CD4-positive, alpha-beta T cell treated with Interferon alpha-2 for 1 hour (primary cell): ENCODE measurements at places on chromosomes 1 and 21.

- DNase-seq: no peak
These were observed 30.7 kb upstream of the WASF2 start for GRCh38 chr1:27520651-27521050.

- DNase-seq: no peak
These were observed 168.9 kb upstream of the HMCN1 start for GRCh38 chr1:185565302-185565701.

- DNase-seq: no peak
These were observed 15.1 kb downstream of the MIIP start for GRCh38 chr1:12034381-12034801.

- no peak for DNase-seq
These were observed 133.1 kb downstream of the TNNI3K start for GRCh38 chr1:74368335-74368734.

DNA sequence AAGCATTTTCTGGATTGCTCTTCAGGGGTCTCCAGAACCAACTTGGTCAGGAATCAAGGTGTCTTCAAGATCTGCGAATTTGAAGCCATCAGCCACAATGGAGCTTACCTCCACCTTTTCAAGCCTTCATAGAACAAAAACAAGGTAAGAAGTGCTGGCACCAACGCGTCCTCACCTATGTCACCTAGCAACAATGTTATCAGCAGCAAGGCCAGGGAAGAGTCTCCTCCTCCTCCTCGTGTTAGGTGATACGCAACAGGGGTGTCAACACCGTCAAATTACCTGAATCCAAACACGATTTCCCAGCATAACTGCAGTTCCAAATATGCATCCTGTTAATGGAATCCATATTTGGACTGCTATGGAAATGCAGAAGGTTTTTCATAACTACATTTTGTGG lies 4.1 kb upstream of the TIAM1 start:
- DNase-seq: no peak

DNA sequence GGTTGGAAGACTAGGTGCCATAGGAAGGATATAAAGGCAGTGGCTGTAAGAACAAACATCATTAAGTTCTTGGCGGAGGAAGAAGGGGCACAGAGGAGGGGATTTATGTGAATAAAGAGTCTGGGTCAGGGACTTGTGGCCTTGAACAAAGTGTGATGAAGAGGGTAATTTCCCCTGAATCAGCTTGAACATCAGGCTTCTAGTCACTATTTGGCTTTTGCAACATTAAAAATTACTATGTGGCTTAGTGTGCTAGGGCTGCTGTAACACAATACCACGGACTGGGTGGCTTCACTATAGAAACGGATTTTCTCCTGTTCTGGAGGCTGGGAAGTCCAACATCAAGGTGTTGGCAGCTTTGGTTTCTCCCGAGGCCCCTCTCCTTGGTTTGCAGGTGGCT lies 70.5 kb upstream of the CNIH3 start:
- no peak for DNase-seq

DNA sequence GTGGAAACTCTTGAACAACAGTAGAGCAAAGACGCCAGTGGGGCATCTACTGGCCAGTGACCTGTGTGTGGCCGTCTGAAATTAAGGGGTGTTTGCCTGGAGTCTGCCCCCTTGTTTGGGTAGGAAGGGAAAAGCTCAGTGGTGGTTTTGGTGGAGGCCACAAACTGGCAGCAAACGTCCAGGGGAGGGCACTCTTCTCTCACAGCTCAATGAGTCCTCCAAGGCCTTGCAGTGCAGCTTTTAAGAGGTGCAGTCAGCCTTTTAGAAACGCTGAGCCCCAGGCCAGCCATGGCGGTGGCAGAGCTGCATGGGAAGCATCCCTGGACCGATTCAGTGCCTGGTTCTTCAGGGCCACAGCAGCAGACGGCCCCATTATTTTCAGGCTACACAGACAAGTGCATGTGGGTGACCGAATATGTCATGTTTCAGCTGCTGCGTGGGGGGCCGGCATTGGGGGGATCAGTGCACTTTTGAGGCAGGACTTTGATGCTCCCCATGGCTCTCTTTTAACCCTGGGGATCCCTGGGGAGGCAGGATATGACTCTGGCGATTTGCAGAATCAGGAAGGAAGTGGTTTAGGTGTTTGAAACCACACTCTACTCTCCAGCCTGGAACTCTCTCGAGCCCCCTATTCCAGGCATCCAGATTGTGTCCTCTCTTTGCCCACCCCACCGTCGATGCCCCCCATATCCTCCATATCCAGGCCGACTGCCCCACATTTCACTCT lies 414.0 kb downstream of the PRDM2 start:
- DNase-seq: no peak

DNA sequence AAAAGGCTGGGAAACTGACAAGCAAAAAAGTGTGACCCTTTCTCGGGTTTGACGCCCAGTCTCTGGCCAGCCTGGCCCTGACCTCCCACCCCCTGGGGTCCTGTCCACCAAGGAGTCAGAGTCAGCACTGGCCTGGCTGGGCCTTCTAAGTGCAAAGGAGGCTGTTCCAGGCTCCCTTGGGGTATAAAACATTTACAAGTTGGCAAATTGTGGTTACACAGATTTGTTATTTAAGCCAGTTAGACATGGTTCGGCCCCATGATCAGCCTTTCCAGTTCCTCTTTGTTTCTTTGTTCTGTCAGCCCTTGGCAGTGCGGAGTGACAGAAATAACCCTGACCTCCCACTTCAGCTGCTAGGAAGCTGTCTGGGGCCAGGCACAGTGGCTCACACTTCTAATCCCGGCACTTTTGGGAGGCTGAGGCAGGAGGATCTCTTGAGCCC lies 161.6 kb upstream of the RAB4A start:
- DNase-seq: no peak

GRCh38 chr1:172308577-172308976 lies 111.9 kb upstream of the C1orf105 start:
- DNase-seq: no peak

DNA sequence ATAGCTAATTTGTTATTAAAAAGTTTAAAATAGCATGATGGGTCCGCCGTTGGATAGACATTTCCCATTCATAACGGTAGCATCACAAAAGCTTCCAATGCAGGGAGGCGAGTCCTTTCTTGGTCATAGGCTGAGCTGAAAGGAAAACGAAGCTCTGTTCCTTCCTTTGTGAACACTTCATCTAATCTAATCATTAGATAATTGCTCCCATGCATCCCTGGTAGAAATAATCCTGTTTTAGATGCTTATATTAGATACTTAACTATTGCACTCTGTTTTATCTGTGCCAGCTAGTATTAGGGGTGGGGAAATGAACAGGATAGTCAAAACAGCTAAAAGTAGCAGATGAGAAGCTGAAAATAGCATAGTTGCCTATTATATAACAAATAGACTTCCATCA lies 215.0 kb downstream of the SLC35F3 start:
- DNase-seq: no peak

DNA sequence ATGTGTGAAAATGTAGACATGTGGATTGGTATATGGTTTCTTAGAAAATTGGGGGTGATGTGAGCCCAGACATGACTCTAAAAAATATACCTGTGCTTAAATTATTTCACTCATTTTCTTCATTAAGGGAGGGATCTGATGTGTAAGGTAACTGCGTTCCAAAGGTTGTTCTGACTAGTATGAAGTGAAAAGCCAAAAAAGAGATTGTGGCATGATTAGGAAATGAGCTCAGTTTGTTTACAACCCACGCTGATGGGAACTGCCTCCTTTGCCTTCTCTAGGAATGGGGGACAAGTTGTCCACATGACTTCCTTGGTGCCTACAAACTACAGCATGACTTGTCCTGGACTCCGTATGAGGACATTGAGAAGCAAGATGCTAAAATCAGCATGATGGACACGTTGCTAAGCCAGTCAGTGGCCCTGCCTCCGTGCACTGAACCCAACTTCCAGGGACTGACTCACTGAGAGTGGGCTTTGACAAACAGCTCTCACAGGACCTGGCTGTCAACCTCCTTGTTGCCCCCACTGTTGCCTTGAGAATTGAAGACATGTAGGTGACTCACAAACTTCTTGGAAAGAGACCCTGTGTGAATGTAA lies 8.0 kb downstream of the C1orf50 start:
- DNase-seq: no peak

DNA sequence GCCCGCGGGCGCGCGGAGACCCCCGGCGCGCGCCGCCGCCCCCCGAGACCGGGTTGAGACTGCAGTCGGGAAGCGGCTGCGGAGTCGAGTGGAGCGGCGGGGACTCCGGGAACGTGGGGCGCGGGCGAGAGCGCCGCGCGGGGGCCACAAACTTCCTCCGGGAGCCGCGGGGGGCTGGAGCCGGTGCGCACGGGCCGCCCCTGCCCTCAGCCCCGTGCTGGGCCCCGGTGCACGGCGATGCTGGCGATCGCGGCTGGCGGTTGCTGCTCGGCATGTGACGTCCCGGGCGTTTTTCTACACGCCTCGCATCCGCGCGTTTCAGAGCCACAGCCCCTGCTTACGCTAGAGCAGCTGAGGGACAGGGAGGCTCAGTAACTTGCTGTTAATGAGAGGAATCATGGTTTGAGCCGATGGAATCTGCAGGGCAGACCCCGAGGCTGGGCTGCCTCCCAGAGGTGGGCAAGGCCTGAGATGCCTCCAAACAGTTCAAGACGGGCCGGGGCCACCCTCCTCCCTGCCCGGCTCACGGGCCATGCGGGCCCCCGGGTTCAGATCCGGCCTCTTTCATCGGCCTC lies 520 bp downstream of the TMEM201 start:
- peak; percentile 46 for DNase-seq

DNA sequence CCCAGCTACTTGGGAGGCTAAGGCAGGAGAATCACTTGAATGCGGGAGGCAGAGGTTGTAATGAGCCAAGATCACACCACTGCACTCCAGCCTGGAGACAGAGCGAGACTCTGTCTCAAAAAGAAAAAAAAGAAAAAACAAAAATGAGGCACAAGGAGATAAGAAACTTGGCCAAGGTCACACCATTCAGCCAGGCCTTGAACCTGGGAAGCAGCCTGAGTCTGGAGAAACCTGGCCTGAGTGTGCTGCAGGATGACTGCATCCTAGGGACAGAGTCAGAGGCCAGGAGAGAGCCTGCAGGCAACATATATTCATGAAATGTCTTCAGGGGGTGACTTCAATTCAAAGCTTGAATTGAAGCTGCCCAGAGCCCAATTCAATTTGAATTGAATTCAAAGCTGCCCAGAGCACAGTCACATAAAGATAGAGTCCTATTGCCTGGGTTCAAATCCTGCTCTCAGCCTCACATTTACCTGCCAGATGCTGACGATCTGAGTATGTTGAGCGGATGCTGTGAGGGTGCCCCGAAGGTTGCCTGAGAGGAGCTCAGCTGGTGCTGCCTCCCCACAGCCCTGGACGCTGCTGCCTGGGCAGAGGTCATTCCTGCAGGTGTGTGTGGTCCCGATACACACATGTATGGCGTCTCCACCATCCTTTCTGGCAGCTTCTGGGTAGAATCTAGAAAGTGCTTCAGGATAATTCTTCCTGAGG lies 307.7 kb downstream of the AJAP1 start:
- no peak for DNase-seq

DNA sequence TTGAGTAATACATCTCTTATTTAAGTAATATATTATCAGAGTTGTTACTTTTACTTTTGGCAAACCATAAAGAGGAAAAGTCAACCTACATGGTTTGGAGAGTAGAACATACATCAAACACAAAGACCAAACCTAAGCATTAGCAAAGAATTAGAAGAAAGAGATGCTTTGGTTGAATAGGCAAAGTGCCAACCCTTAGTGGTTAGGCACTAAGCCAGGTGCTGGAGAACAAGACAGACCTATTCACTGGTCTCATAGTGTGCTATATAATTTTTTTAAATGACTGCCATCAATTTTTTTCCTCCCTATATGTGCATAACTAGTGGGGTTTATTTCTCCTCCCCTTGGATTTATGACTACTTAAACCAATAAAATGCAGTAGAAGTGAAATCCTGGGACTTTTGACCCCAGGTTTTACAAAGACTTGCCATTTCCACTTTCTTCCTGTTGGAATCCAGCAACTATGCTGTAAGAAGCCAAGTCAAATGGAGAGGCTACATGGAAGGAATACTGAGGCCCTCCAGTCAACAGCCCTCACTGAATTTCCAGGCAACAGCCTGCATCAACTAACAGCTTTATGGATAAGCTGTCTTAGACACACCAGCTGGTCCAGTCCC lies 69.8 kb upstream of the HAO2 start:
- DNase-seq: no peak

- no peak for DNase-seq
These were observed 7.7 kb upstream of the LAMB3 start for GRCh38 chr1:209659909-209660308.

GRCh38 chr1:206600527-206600926 lies 11.7 kb downstream of the EIF2D start:
- no peak for DNase-seq

DNA sequence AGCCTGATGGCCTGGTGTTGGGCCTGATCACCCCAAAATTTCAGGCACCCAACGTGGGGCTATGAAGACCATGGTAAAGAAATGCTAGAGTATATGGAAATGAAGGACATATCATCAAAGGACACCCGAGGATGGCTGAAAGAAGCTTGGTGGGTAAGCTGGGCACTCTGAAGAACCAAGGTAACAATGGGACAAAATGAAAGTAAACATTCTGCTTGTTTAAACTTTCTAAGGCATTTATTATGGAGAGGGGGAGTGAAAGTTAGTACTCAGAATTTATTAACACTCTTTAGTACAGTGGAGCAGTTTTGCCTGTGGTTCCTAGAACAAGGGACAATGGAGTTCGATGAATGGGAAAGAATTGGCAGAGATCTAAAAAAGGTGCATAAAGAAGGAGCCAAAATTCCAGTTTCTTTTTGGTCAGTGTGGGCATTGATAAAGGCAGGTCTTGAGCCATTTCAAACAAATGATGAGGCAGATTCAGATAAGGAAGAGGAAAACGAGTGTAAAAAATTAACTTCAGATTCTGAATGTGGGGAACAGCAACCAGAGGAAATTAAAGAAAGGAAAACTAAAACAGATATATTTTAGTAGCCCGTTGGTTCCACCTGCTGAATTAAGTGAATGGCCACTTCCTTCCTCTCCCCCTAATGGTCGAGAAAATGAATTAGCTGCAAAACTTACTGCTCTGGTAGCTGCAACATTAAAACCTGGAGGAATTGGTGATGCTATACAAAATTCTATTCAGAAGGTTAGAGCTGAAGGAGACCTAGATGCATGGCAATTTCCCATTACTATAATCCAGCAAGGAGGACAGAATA lies 8.4 kb upstream of the PM20D1 start:
- DNase-seq: no peak

GRCh38 chr1:38559446-38560165 lies 300.0 kb downstream of the RRAGC start:
- DNase-seq: peak; percentile 83

- peak; percentile 51 for DNase-seq
These were observed 58.4 kb downstream of the ASH1L start for GRCh38 chr1:155504207-155504606.

GRCh38 chr1:115356356-115356755 lies 18.3 kb upstream of the NGF start:
- DNase-seq: no peak

- DNase-seq: no peak
These were observed 26.4 kb downstream of the TIAM1 start for GRCh38 chr21:31317688-31318087.

GRCh38 chr1:92096317-92096716 lies 16.2 kb downstream of the BTBD8 start:
- no peak for DNase-seq

- DNase-seq: no peak
These were observed 17.8 kb upstream of the SLAMF6 start for GRCh38 chr1:160540859-160541233.
